ENCODE measurements at places on chromosomes 5 and 9. TPM values are rescaled to one million over a fixed set of nuclear protein-coding genes. Genes with fewer than 3 reads are reported as not detected.

NRG2 gene
- not detected for total RNA-seq

BHMT2 gene
- 6.8 TPM for total RNA-seq

CXXC5 gene
- total RNA-seq = 75.9 TPM

PALM2AKAP2 gene
- total RNA-seq = 4.2 TPM

SEMA6A gene
- 0.41 TPM for total RNA-seq

SPATA31A3 gene
- not detected for total RNA-seq

LCN1 gene
- not detected for total RNA-seq

NOXA1 gene
- 0.36 TPM for total RNA-seq

PCA3 gene
- total RNA-seq = not detected
